Central memory CD4-positive, alpha-beta T cell (primary cell): ENCODE measurements at places on chromosomes 7 and 10.

- DNase-seq: peak; percentile 45
These were observed 23.2 kb downstream of the NT5C3A start for GRCh38 chr7:33039257-33039902.

DNA sequence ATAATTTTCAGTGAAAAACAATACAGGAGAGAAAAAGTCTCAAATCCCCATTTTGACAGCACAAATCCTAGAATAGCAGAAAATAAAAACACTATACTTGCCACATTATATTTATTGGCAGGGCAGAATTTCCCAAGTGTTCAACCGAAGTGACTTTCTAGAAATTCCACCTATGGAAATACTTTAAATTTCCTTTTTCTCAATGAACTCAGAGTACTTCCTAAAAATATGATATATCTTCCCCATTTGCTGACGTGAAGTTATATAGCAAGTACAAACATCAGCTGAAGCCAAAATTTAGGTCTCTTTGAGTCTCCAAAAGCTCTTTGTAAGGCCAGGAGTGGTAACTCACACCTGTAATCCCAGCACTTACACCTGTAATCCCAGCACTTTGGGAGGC, 83.3 kb downstream of the NT5C2 start:
- no peak for DNase-seq

GRCh38 chr10:4181081-4181480, 396.1 kb upstream of the KLF6 start:
- DNase-seq: no peak

GRCh38 chr10:122730238-122730637, 30.6 kb upstream of the C10orf120 start:
- no peak for DNase-seq

DNA sequence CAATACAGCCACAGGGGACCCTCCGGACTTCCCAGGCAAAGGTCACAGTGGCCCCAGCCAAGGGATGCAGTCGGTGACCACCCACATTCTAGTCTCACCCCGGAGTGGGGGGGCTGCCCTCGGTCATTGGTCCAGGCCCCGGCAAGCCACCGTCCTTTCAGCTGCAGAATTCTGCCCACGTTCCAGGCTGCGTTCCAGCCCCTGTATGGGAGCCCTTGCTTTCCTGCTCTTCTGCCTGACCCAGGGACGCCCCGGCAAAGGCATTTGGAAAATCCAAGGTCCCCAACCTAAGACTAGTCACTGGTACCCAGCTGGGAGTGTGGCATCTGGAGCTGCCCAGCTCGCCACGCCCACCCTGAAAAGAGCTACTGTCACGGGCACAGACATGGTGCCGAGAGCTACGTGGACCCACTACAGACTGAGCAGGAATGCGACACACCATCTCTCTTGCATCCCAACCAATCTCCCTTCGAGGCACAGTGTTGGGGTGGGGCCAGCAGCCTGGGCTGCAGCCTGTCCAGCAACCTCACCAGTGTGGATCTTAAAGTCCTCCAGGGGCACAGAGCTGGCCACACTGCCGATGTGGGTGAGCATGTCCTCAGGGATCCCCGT, 18.6 kb downstream of the OGDHL start:
- DNase-seq: no peak

GRCh38 chr10:119221666-119222065, 14.3 kb downstream of the GRK5 start:
- no peak for DNase-seq

DNA sequence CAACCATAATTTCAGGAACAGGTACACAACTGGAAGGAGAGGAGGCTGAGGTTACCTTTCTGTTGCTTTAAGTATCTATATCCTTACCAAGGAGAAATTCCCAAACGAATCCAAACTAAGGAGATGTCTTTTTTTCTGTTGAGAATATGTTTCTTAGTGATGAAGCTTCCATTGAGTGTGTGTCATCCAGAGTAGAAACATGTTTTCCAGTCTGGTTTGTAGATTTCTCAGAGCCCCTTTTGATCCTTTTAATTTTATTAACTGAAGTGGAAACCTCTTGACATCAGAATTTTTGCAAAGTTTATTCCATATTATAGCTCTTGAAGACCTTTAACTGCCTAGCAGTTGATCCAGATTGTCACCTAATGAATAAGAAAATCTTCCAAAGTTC, 207.1 kb upstream of the FERD3L start:
- DNase-seq: no peak

GRCh38 chr10:77160679-77161078, 476.9 kb downstream of the KCNMA1 start:
- DNase-seq: no peak

DNA sequence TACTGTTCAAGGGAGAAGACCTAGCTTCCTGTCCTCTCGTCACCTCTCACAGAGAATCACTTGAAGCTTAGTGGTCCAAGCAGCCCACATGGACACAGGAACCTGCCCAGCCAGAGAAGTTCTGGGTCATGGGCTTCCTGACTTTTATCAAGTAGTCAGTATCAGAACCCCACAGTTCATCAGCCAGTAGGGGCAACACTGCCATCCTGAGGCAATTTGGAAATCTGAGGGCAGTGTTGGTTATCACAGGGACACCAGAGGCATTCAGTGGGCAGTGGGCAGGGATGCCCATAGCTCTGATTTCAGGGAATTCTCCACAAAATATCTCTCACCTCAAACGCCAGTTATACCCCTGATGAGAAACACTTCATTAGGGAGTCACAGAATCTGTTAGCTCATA, 22.5 kb upstream of the MGAM2 start:
- DNase-seq: no peak

DNA sequence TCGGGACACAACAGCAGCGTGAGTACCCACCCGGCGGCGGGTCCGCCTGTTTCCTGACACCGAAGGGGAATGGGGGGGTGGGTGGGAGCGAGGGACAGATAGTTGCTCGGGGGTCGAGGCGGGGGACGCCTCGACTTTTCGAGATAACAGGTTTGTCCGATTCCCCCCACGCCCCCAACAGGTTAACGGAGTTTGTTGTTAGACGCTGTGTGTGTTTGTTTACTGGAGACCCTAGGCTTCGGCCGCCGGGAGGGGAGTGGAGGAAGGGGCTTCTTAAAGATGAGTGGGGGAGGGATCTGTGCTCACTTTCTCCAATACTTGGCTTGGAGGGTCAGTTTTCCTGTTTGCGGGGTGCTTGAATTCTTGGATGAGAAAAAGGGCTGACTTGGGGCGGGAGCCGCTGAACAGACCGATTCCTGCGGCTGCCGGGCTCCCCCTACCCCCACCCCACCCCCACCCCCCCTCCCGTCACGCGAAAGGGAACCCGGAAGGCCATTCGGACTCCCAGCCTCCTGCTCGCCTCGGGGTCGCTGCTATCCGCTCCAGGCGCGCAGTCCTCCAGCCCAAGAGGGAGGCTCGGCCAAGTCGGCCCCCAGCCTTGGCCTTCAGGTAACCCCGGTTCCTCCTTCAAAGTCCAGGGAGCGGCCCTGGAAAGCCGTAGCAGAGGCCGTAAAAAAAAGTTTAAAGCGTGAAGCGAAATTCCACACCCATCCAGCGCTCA, 1.0 kb downstream of the SORCS3 start:
- DNase-seq: no peak

GRCh38 chr7:25029075-25029474, 49.1 kb upstream of the OSBPL3 start:
- DNase-seq: no peak

- DNase-seq: no peak
These were observed 87.5 kb upstream of the ANLN start for GRCh38 chr7:36301914-36302771.

- no peak for DNase-seq
These were observed 71.6 kb downstream of the INPP5A start for GRCh38 chr10:132609211-132609610.

DNA sequence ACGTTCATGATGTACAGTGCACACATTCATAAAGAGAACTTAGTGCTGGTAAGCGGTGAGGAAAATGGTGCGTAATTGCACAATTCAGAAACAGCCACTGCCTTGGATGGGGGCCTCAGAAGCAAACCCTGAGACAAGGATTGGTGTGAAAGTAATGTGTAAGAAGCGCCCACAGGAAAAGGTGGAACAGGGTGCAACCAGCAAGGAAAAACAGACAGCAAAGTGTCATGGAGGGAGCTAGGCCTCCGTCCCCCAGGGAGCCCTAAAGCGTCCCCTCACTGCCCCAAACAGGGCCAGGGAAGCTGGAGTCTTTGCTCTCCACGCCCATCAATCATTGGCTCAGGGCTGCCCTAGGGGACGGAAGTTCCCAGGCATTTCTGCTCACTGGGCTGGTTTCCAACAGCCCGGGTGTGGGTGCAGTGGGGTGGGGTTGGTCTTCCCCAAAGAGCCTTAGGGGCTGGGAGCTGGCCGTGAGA, 9.6 kb upstream of the C10orf105 start:
- DNase-seq: no peak

DNA sequence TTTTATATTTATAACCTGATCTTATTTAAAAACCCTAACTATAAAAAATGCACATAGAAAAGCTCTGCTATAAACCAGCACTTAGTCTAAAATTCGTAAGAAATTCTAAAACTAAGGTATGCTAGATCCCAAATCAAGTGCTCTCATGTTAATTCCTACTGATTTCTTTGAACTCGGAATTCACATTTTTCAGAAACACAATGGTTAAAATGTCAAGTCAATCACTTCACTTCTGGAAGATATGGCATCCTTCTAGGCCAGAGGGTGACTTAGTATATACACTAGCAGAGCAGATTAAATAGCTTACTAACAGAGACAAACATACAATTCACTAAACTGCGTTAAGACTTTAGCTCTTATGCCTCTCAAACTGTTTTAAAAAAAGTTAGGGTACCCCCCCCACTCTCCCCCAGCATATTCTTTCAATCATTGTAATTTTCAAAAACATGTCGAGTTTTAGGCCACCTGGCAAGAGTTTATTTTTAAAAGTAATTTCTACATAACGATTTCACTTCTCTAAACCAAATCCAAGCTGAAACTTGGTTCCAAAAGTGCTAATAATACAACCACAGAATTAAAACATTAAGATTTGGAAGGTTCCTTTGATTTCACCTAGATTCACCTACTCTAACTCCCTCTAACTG, 129.4 kb downstream of the NRBF2 start:
- DNase-seq: no peak

GRCh38 chr10:62689712-62690111, 114.8 kb upstream of the ADO start:
- peak; percentile 38 for DNase-seq

DNA sequence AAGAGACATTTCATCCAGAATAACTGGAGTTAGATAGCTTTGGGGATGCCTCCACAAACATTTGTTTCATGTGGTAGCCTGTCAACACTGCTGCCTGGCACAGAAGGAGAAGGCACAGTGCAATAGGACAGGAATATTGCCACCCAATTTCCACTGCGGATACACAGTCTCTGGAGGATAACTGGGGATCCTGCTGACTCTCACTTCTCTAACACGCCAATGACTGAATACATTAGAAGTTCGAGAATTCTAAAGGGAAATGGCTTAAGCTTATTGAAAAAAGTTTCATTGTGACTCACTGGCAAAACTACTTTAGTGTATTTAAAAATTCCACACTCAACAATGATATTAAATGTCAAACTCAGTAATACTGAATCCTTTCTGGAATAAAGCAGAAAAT, 12.9 kb downstream of the ARL3 start:
- no peak for DNase-seq

- no peak for DNase-seq
These were observed 37.4 kb upstream of the BET1 start for GRCh38 chr7:94041529-94041928.

DNA sequence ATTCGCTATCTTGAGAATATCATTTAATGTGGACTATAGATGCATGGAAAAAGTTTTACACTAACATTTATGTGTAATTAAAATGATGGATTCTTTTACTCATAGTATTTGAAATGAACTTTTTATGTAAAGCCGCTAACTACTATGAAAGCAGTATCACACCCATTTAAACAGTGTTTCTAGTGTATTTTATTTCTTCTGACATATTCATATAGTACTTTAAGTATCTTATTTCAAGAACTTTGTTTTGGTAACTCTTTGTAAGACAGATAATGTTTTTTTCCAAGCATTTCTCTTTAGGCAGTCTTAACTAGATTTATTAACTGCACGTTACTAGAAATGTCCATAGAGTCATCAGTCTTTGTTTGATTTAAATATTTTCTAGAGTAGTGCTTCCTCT, 12.5 kb upstream of the ARMC3 start:
- DNase-seq: no peak

DNA sequence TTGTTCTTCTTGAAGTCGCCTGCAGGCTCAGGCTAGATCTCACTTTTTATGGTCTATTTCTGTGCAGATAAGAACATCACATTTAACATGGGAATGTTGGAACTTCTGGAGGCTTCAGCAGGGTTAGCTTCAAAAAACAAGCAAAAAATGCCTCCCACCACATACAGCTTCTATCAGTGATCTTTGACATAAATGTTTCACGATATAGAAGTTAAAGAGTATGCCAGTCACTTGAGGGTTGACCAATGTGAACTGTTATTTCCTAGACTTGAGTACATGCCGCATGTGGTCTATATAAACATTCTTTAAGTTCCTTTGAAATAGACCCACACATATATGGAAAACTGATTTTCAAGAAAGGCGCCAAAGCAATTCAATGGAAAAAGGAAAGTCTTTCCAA, 219.2 kb upstream of the KLF14 start:
- no peak for DNase-seq

- DNase-seq: no peak
These were observed 715.0 kb upstream of the IGFBP3 start for GRCh38 chr7:46636022-46636421.

- no peak for DNase-seq
These were observed 36.1 kb upstream of the MDFIC start for GRCh38 chr7:114885836-114886235.

DNA sequence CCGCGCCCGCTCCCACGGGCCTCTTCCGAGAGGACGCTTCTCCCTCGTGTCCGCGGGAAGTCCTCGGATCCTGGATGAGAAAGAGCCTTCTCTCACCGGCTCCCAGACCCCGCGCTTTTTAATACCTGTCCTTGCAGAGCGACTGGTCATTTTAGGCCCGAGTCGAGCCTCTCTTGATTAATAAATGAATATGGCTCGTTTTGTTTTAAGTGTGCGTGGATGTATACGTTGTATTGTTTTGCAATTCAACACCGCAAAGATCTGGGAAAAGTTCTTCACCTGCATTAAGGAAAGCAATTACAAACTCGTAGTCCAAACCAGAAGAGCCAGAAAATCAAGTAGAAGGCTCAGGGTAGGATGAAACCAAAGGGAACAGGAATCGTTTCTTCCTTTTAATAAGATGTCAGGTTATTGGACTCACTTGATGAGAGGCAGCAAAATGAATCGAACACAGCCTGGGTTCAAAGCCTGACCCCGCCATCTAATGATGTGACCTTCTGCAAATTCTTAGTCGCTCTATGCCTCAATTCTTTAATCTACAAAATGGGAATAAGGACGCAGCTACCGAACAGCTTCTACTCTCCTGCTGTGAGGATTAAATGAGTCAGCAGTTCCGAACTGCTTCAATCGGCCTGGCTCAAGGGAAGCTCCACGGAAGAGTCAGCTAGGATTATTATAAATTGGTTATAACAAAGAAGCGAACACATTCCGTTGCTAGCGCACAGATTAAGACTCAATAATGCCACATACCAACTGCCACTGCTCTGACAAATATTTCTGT, 277.8 kb upstream of the NEBL start:
- no peak for DNase-seq

GRCh38 chr7:74579800-74580685, 77.5 kb upstream of the GTF2I start:
- no peak for DNase-seq
